Progenitor cell of endocrine pancreas (in vitro differentiated cells): ENCODE measurements at places on chromosomes 5 and 9.

DNA sequence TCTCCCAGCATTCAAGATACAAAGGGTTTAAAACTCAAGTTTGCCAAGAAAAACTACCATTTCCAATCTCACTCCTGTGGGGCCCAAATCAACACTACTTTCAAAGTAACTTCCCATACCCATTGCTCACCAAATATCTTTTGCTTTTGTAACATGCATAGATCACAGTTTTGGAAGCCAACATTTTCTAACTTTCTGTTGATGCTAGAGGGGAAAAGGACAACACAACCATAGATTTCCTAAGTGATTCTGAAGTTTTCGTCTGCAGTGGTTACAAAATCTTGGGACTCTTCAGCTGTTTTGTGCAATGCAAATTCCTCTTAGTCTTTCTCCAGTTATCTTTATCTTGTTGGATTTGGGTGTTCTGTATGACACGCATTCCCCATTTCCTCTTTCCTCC is 94.1 kb upstream of the PAPPA start:
- no peak for DNase-seq

GRCh38 chr9:113927277-113927676 is 51.2 kb downstream of the ZNF618 start:
- DNase-seq, result no peak

DNA sequence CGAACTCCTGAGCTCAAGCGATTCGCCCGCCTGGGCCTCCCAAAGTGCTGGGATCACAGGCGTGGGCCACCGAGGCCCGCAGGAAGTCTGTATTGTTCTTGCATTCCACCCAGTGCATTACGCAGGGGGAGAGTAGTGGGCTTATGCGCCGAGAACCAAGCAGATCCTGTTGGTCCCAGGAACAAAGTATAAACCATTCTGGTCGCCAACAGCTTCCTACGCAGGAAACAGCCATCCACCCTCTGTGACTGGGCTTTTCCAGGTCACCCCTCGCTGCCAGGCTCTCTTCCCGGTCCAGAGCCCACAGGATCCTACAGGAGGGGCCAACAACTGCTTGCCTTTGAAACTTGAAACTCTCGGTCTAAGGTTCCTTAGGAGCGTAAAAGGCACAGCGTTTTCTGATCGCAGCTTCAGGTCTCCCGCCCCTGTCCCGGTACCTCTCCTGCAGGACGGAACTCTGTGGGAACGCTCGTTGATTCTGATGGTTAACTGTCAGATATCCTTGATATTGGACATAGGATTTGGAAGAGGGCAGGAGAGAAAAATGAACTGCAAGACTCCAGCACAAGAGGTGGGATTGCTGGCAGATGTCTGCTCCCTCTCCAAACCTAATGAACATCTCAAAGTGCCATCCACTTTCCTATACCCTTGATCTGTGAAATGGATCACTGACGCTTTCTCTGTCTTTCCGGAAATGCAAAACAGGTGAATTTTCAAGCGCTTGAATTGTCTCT is 4.2 kb upstream of the ANXA2R start:
- no peak for DNase-seq

- DNase-seq, result no peak
Observed at GRCh38 chr9:113622600-113623400, 159.3 kb downstream of the RGS3 start.

DNA sequence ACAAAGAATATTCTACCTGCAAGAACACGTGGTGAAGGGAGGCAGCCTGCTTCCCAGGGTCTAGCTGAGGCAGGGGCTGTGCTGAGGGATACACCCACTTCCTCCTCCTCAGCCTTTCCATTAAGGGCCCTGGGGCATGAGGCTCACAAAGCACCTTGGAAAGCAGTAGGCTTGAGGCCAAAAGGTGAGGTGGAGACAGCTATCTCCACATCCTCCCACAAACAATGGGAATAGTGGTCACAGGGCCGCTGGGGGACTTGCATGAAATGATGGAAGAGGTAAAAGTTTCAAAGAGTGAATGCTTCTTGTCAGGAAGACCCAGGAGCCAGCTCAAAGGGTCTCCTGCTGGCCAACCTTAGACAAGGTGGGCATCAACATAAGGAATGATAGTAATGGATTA is 207.9 kb downstream of the CDK5RAP2 start:
- no peak for DNase-seq

GRCh38 chr5:138504799-138505198 is 38.2 kb downstream of the ETF1 start:
- DNase-seq, result no peak

GRCh38 chr5:133262690-133263089 is 210.9 kb downstream of the HSPA4 start:
- no peak for DNase-seq

DNA sequence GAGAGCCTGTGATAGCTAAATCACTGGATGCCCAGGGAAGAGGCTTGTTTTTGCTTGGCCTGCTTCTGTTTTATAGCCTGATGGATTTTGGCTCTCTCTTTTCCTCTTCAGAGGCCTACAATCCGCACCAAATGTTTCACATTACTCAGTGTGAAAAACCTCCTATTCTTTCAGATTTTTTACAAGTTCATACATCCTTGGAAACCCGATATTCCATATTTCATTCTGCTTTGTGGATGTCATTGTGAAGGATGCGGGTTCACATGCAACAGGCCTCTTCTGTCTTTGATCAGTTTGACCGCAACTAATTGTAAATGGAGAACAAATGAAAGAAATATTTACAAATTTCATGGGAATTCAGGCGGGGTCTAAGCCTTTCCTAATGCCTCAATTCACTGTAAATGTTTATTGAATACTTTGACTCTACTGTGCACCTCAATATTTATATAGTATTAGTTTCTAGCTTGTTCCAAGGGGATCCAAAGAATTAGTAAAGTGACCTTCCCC is 269.9 kb downstream of the DMRT2 start:
- DNase-seq, result no peak

- DNase-seq, result no peak
Observed at GRCh38 chr5:103582364-103582763, 19.8 kb upstream of the NUDT12 start.

- DNase-seq, result no peak
Observed at GRCh38 chr9:124218438-124218982, 39.2 kb upstream of the NEK6 start.

GRCh38 chr9:70802206-70802605 is 319.2 kb downstream of the TRPM3 start:
- DNase-seq, result no peak

GRCh38 chr5:170960567-170960966 is 98.7 kb downstream of the RANBP17 start:
- DNase-seq, result no peak

GRCh38 chr9:136316271-136316751 is 11.0 kb upstream of the GPSM1 start:
- no peak for DNase-seq

GRCh38 chr5:40683305-40683704 is 3.6 kb downstream of the PTGER4 start:
- no peak for DNase-seq

- DNase-seq, result no peak
Observed at GRCh38 chr9:120532475-120532874, 47.5 kb downstream of the CDK5RAP2 start.

GRCh38 chr9:38162332-38163211 is 93.5 kb upstream of the SHB start:
- no peak for DNase-seq

- no peak for DNase-seq
Observed at GRCh38 chr9:2477755-2478154, 143.8 kb upstream of the VLDLR start.

- DNase-seq, result no peak
Observed at GRCh38 chr5:1319436-1320256, 24.8 kb upstream of the TERT start.

- no peak for DNase-seq
Observed at GRCh38 chr9:7777771-7778170, 21.8 kb downstream of the DMAC1 start.

- DNase-seq, result no peak
Observed at GRCh38 chr5:41199660-41200059, 13.7 kb downstream of the C6 start.

- no peak for DNase-seq
Observed at GRCh38 chr9:112556497-112557442, 70.1 kb downstream of the KIAA1958 start.

DNA sequence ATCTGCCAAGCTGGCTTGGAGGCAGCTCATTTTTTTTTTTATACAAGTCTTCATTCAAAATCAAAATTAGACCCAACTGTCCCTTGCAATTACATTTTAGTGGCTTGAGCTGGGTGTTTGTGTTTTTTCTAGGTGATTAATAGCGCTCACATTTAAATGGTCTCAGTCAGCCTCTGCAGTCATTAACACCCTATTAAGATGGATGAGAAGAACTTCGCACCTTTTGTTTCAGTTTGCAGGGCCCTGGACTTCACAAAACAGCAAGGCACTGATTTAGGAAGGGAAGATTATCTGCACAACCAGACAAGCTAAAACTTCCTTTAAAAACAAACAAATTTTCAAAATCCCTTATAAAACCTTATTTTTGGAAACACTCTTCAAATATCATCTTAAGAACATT is 374.8 kb downstream of the EFNA5 start:
- DNase-seq, result no peak

GRCh38 chr9:111902391-111903139 is 6.0 kb downstream of the UGCG start:
- DNase-seq, result no peak

GRCh38 chr9:76136986-76137385 is 246.5 kb downstream of the PCSK5 start:
- no peak for DNase-seq

DNA sequence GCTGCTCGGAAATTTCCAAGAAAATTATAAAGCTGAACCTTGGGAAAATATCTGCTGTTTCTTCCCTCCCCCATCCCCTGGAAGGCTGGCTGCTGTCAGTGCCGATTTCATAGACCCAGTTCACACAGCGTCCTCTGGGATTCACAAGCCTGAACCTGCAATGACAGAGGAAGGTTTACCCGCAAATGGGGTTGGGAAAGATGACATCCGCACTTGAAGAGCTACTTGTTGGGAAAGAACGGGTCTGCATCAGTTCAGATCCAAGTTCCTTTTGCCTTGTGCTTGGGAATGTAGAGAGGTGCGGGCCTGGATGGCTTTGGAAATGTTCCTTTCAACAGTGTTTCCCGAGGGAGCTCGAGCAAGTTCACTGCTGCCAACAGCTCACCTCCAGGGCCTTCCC is 13.9 kb downstream of the PCDH12 start:
- no peak for DNase-seq

- no peak for DNase-seq
Observed at GRCh38 chr9:128081056-128081455, 13.0 kb downstream of the SLC25A25 start.

DNA sequence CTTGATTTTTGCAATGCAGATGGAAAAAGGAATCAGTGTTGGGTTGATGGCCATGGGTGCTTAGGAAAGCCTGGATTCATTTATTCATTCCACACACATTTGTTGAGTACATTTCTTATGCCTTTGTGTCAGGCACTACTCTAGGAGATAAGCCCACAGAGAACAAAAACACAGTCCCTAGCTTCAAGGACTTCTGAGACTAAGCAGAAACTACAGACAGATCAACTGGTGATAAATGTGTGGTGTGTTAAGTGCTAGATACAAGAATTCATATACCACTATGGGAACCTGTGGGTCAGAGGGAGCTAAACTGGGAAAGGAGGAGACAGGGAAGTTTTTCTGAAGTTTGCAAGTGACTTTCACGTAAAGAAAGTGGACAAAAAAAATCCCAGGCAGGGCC is 119.9 kb downstream of the CEMIP2 start:
- no peak for DNase-seq

GRCh38 chr5:160867976-160868375 is 16.0 kb upstream of the ATP10B start:
- DNase-seq, result no peak

DNA sequence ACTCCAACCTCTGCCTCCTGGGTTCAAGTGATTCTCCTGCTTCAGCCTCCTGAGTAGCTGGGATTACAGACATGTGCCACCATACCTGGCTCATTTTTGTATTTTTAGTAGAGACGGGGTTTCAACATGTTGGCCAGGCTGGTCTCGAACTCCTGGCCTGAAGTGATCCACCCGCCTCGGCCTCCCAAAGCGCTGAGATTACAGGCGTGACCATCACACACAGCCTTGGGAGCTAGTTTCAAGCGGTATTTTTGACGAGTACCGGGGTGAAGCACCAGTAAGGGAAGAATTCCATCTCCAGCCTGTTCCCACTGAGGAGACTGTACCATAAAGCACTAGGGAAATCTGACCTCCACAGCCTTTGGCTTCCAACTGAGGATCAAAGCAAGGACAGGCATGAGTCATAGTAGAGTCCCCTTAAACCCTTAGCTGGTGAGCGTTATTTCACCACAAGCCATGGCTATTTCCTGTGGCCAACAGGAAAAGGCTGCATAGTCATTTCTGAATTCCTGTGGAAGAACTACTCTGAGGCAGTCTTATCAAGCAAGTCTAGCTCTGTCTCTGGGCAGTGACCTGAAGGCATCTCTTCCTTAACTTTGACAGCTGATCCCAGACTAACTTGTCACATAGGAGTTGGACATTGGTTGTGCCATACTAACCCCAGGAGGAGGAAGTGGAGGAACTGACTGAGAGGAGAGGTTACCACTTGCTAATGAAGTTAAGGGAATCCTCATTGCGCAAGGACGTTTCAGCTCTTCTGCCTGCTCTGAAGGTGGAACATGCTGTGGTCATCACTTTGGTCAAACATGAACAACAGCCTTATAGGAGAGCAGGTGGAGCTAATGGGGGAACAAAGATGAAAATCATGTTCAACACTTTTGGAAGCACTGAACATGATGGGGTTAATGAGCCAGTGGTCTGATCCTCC is 85.8 kb upstream of the DMRT1 start:
- no peak for DNase-seq

- no peak for DNase-seq
Observed at GRCh38 chr5:87786471-87786870, 373.7 kb upstream of the CCNH start.

- no peak for DNase-seq
Observed at GRCh38 chr9:111484572-111484894, 350 bp upstream of the ECPAS start.

- no peak for DNase-seq
Observed at GRCh38 chr5:82278711-82279370, 687 bp upstream of the RPS23 start.

- DNase-seq, result no peak
Observed at GRCh38 chr9:127633216-127633862, 21.3 kb downstream of the STXBP1 start.

- DNase-seq, result no peak
Observed at GRCh38 chr5:6394429-6395101, 16.2 kb upstream of the MED10 start.

GRCh38 chr5:159921721-159922120 is 5.4 kb downstream of the ADRA1B start:
- DNase-seq, result no peak

DNA sequence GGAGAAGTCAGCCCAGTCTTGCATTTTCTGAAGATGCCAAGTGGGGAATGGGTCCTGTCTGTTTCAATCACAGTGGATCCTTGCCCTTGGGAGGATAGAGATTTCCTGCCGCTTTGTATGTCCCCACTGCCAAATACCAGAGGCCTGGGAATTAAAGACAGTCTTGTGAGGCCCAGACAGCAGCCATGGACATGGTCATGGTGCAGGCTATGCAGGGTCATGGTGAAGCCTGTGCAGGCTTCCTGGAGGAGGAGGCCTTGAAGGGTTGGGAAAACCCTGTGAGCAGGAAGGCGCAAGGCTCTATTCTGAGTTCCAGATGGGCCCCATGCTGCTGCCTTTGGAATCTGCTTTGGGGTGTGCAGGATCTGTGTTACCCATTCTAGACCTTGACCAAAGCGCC is 57.3 kb upstream of the PITX1 start:
- DNase-seq, result no peak
